ENCODE measurements at places on chromosomes 11 and 22.

GRCh38 chr11:103870821-103871309, 165.6 kb upstream of the DDI1 start:
- no peak for DNase-seq

GRCh38 chr11:112999520-112999919, 38.3 kb downstream of the NCAM1 start:
- peak; percentile 86 for DNase-seq

DNA sequence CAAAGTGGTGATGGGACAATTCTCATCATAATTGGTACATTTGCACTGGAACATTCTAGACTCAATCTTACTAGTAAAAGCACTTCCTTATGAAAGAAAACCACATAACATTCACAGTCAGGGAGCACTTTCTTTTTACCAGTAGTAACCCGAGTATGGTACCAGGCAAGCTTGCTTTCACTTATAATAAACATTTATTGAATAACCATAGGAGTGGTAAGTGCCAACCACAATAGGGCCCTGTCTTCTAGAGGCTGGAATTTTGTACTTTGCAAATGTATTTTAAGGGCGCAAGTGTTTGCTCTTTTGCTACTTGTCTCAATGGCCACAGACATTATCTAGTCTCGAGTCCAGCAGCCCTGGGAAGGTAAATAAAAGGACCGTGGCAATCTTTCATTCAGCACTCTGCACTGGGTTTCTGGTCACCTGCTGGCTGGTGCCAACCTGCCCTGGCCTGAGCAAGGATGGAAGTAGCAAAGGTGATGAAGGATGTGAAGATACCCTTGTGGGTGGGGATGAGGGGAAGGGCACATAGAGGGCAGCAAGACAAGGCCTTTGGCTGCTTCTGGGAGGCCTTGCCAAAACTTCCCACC, 24.2 kb downstream of the C22orf31 start:
- DNase-seq, result no peak

DNA sequence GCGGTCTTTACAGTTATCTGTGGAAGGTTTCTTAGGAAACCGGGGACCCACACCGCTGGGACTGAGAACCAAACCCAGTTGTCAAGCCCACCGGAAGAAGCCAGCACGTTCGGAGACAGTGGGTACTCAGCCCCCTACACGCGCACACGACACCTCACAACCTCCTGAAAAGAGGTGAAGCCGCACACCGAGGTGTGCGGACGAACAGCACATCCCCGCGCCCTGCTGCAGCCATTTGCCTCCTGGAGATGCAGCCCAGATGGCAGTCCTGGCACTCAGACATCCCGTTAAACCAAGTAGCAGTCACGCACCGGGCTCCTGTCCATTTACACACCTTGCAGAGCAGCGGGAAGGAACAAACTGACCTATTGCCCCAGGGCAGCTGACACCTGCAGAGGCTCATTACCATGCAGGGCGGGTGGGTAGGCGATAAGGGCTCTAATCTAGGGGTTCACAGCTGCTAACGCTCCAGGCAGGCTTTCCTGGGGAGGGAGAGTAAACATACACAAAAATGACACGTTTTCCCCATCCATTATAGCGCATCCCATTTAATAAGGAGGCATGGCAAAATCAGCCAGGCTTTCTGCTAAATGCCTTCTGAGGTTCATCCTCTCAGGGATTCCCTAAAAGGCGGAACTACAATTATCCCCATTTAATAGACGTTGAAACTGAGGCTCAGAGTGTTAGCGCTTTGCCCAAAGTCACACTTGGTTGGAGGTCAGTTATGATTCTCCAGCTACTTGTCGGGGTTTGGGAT, 864 bp upstream of the EHBP1L1 start:
- DNase-seq, result peak; percentile 56

DNA sequence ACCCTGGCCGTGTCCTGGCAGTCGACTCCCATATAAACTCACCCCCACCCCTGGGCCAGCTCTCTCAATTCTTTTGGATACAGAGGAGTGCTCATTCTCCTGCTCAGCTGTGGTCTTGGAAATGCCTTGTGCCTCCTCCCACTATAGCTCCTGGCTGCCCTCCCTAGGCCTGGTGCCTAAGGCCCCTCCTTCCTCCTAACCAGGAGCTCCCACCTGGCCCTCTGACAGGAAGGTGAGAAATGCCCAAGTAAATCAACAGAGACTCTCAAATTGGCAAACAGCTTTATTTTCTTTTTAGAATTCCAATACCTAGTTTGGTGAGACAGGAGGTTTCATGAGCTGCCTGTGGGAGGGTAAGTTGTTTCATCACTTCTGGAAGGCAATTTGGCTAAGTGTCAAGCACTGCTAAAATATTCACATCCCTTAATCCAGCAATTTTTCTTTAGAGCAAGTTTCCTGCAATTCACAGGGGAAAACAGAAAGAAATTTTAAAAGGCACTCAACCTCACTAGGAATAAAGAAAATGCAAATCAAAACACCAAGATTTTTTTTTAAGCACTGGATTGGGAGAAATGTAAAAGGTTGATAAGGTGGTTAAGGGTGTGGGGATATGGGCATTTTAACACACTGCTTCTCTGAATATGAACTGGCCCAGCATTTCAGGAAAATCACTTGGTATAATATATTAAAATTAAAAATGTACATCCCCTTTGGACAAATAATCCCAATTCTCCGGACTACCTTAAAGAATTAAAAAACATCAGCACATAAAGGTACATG, 209.7 kb upstream of the ARHGAP20 start:
- no peak for DNase-seq

- peak; percentile 85 for DNase-seq
These were observed 11.3 kb downstream of the SLC17A6 start for GRCh38 chr11:22349491-22349890.

DNA sequence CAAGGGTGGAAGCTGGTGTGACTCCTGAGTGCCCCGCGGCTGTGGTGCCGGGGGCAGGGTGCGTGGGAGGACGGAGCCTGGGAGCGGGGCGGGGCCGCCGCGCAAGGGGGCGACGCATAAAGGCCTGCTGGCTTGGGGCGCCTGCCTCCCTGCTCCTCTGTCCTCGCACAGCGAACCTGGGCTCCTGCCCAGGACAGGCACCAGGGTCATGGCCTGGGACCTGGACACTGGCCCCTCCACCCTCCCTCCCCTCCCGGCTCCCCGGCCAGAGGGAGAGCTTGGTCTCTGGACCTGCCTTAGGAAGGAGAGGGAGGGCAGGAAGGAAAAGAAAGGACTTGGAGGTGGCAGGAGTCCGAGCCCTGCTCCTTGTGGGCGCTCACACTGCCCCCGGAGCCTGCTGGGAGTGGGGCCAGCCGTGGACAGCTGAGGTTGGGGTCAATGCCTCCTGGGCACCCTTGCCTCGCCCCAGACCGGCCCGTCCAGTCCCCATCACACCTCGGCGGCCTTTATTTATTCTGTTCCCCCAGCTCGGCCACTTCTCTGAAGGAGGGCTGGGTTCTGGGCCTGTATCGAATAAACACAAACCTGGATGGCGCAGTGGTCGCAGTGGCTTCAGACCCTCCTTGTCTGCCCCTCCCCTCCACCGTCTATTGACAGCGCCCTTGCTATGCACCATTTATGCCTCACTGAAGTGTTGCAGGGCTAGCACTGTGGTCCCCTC, 8.7 kb downstream of the SLC16A8 start:
- DNase-seq, result no peak

GRCh38 chr11:110235966-110236365, 60.4 kb downstream of the RDX start:
- DNase-seq, result no peak

- DNase-seq, result no peak
These were observed 28.4 kb upstream of the RAB38 start for GRCh38 chr11:88203604-88204003.

- no peak for DNase-seq
These were observed 646 bp downstream of the NCAPD3 start for GRCh38 chr11:134223121-134223520.

GRCh38 chr11:67199751-67200150, 66.5 kb upstream of the GRK2 start:
- DNase-seq, result no peak

DNA sequence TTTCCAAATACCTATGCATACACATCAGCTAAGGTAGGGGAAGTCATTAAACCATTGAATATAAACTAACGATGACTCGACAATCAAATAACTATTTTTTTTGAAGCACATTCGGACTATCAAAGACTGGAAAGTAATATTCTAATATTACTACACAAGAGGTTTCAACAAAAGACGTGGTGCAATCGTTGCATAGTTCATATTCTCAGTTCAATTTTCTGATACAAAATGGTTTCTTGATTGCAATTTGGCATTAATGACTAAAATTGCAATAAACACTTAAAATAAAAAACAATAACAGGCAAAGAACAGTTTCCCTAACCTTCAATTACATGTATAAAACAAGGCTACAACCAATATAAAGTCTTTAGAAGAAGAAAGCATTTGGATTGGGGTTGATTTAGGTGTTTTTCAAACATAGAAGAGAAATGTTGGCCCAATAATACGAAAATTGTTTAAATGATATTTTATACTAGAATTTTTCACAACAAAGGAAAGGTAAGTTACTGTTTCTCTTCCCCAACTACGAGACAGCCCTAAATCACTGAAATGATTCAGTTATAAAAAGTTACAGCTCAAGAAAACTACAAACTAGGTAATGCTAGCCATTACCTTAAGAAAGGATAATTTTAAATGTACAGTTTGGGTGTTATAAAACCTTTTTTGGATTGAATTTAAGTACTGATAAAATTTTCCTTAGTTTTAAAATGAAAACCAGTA, 17.6 kb downstream of the BLID start:
- DNase-seq, result no peak

DNA sequence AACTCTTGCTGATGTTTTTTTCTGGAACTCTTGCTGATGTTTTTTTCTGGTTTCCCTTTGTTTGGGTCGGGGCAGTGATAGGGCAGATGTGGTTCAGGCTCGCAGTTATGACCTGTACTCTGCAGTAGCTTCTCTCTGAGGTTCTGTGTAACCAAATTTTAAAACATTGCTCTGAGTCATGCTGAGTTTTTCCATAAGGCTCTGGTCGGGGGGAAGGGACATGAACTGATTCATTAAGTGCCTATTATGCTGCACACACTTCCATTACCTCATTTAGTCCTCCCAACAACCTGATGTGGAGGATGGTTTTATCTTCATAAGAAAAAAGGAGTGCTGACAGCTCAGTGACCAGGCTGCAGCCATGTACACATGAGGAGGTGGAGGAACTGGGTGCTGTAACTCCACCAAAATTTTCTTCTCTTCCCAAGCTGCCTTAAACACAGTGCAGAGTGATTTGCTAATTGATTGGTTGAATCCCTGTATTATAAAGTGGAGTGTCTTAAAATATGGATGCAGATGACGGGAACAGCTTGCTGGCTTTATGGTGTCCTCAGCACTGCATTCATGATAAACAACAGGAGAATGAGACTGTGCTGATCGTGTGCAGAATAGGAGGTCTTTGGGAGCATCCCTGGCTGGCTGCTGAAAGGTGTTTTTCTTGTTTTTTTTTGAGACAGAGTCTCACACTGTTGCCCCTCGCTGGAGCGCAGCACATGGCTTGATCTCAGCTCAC, 19.1 kb downstream of the TNRC6B start:
- DNase-seq, result peak; percentile 36

GRCh38 chr11:85784480-85785265, 26.3 kb downstream of the SYTL2 start:
- peak; percentile 60 for DNase-seq

DNA sequence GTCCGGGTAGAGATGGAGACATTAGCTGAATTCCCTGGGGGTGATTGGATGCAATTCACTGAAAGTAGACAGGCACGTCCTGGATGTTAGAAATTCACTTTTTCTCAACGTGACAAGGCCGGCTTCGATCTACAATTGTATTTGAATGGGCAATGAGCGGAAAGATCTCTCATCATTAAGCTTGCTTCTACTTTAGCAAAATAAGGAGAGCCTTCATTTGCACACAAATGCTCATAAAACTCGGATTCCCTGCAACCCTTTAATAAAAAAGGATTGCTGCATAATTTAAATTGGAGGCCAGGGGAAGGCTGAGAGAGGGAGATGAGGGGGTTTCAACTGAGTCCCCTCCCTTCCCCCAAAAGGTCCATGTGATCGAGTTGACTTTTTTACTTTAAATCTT, 10.6 kb upstream of the PAX6 start:
- DNase-seq, result no peak

DNA sequence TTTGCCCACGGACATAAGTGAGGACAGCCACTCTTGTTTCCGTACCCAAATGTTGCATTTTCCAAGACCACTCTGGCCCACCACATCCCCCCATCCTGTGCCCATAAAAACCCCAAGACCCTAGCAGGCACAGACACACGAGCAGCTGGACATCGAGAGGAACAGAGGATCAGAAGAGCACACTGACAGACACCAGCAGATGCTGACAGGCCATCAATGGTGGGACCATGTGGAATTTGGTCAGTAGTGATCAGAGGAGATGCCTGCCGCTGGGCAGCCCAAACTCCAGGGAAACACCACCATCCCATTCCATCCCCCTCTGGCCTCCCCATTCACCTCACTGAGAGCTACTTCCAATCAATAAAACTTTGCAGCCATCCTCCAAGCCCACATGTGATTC, 87.0 kb downstream of the DLG2 start:
- DNase-seq, result no peak

GRCh38 chr11:118312328-118312727, 7.8 kb downstream of the CD3E start:
- DNase-seq, result no peak

GRCh38 chr11:86954269-86955110, 705 bp downstream of the FZD4 start:
- DNase-seq, result no peak

GRCh38 chr11:10255388-10256125, 38.5 kb downstream of the SBF2 start:
- no peak for DNase-seq

- DNase-seq, result no peak
These were observed 82.8 kb downstream of the NAT10 start for GRCh38 chr11:34188181-34188580.

GRCh38 chr11:73426219-73426850, 50.1 kb downstream of the RELT start:
- no peak for DNase-seq

GRCh38 chr11:121236115-121237001, 56.2 kb upstream of the SC5D start:
- DNase-seq, result no peak

DNA sequence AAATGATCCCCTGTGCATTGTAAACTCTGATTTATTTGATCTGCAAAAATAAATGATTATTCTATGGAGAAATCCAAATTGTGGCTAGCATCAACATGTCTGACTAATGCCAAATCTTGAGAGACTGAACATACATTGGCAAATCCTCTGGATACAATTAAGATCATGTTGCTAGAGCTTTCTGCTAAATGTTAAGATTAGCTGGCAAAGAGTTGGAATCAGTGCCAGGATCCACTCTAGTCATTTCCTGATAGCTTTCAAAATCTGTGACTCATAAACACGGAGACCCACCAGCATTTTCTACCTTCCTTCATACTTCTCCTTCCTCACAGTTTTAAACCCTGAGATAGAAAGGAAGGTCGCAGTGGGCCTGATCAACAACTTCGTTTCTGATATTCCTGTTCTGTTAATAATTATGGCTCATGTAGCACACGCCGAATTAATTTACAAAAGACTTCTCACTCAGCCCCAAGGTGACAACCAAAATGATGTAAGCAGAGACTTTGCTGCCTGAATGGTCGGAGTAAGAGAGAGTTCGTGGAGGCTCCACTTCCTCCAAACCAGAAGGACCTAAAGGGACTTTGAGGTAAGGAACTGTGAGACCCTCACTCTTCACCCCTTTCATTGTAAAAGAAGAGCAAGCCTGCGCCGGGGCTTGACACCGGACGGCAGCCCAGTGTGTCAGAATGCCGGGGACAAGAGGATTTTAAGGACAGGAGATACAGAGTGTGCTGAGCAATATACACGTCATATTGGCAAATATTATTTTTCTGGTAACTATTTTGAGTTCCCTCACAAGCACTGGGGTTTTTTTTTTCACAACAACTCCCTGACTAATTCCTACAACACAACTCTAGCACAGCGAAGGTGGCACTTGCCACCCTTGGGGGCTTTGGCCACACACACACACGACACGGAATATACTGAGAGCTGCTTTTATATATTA, 42.0 kb downstream of the SERPINH1 start:
- no peak for DNase-seq

Data from NCI-H2171 treated with DMSO at 0.1 percent for 48 hours (cell line).